RPMI7951 (cell line): ENCODE measurements at places on chromosomes 5 and 9.
A peak's percentile ranks its signal among the peaks of the same experiment; 100 is the strongest.

DNA sequence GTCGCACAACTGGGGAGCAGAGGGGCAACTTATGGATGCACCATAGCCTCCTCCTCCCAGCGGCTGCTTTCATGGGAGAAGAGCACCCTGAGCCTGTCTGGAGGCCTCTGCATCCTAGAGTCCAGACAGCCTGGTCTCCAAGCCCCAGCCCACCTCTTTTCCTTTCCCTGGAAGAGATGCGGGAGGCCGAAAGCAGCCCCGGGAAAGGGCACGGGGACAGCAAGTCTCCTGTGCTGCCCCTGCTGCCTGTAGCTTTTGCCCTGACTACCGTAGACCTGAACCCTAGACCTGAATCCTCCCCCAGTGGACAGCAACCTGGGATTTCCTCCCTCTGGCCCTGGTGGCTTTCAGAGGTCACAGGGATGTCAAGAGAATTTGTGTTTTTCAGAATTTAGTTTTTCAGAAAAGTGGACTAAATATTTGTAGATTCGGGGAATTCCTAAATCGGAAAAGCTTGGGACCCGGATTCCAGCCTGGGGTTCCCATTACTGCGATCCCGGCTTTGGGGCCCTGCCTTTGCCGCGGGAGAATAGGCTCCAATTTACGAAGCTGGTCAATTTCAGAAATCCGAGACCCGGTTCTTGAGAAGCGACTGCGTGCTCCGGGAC, 4.3 kb upstream of the PITX1 start:
- DNase-seq, result no peak

GRCh38 chr5:159440235-159440634, 109.9 kb upstream of the IL12B start:
- no peak for DNase-seq

DNA sequence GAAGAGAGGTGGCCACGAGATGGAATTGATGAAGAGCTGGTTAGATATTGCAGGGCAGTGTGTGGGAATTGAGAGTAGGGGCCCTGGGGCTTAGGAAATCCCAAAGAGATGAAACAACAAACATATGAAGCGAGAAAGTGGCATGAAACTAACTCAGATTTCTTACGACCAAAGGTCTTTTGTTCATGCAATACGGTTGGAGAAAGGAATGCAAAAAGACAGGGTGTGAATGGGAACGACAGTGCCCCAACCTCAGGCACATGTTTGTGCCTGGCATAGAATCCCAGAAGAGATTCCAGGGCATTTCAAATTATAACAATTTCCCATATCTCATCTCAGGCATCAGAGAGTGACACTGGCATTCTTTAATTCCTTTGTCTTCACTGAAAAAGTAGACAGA, 199.2 kb downstream of the ACTL7B start:
- no peak for DNase-seq

GRCh38 chr9:86947146-86948073, at the start of gene GAS1:
TSS of gene GAS1 (minus strand) at chr9:86947506. CDS start at chr9:86946779, 727 bp downstream.
- DNase-seq, result peak; percentile 84

DNA sequence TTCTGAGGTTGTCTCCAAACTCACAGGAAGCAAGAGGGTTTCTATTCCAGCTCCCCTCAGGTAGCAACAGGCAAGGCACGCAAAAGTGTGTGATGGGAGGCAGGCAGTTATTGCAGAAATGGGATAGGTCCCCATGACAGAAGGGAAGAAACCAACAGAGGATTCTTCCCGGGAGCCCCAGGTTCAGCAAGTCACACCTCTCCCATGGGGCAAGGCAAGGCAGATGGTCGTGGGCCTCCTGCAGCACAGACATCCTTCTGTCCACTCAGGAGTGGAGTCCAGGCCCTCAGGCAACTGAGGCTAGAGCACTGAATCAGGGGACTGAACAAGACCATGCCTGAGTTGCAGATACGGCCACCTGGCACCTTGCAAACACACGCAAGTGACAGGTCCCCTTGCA, 424.9 kb upstream of the IRX4 start:
- no peak for DNase-seq

- DNase-seq, result no peak
These were observed 40.0 kb downstream of the TTLL11 start for GRCh38 chr9:122053064-122053463.

DNA sequence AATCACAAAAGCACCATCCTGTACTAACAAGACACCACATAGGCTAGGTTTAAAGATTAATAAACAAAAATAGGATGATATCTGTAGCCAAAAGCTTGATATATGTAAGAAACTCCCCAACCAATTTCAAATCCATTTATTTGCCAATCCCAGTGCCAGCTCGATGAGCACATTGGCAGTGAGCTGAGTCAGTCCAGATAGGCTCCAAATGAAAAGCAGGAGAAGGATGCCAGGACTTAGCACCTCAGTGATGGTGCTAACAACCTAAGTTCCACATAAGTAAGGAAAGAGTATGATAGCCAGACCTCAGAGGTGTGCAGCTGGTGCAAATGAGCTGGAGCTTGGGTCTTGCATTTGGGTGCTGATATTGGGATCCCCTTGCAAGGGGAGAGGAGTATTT, 158.1 kb downstream of the SIL1 start:
- no peak for DNase-seq

DNA sequence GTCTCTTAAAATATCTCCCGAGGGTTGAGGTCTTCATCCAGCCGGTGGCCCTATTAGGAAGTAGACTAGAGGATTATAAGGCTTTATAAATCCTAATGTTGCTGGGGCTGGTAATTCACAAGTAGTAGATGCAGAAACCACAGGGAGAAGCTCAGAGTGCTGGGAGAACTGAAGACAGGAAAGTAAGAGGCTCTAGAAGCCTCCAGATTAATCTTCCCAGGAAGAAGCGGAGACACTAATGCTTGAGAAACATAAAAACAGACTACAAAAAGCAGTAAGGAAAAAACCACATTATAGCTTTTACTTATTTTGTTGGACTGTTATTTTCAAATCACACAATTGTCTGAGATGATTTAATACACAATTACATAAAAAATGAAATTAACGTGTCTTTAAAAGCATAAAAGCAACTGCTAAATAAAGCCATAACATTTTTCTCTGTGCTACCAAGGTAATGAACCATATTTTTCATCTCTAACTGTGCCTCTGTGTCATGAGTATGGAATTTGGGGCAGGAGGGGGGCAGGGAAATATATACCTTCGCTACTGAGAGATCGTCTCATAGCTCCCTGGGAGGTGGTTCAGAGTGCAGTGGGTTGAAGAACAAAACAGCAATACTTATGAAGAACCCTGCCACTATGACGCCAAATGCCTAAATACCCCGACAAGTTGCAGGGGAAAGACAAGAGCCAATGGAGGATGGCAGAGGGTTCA, 806.2 kb upstream of the WWC1 start:
- DNase-seq, result no peak

- peak; percentile 59 for DNase-seq
These were observed 1082.5 kb upstream of the WWC1 start for GRCh38 chr5:167208911-167209310.

DNA sequence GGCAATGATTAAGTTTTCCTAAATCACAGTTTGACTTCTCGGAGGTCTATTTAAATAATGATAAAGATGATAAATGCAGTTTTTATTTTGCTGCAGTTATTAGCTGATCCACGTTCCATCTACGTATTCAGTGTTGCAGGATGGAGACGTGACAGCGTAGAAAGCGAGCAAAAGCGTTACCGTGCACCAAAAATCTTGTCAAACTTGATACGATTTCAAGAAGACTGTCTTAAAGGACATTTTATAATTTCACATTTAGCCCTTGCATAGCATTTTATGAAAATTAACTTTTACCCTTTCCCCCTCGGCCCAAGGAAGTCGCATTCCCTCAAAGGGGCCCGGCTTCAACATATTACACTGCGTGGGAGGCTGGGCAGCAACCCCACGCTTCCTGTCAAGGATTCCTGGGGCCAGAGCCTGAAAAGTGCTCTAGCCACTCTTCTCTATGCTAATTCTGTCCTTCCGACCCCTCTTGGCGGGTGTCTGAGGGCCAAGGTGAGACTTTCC, 7.1 kb upstream of the PURA start:
- no peak for DNase-seq

DNA sequence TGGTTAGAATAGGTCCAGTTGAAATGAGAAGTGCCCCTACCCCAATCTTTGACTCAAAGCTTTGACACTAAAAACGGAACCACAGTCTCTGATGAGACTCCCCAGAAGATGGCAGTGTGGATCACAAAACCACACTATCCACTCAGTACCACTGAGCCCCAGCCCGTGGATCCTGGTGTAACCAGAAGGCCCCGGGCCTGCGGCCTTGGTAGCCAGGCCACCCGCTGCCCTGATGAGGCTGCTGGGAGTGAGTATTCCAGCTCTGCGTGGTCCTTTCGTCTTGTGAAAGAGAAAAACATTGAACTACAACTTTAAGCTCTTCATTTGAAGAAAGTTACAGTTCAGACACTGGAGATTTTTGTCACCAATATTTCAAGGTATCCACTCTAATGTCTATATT, 42.2 kb upstream of the FBP1 start:
- DNase-seq, result peak; percentile 77

DNA sequence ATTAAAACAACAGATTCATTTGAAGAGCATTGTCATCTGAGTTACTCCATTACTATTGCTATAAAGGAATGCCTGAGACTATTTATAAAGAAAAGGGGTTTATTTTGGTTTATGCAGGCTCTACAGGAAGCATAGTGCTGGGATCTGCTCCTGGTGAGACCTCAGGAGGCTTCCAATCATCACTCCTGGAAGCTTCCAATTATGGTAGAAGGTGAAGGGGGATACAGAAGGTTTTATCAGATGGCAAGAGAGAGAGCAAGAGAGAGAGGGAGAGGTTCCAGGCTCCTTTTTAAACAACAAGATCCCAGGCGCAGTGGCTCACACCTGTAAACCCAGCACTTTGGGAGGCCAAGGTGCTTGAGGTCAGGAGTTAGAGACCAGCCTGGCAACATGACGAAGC, 63.5 kb downstream of the ASS1 start:
- no peak for DNase-seq

DNA sequence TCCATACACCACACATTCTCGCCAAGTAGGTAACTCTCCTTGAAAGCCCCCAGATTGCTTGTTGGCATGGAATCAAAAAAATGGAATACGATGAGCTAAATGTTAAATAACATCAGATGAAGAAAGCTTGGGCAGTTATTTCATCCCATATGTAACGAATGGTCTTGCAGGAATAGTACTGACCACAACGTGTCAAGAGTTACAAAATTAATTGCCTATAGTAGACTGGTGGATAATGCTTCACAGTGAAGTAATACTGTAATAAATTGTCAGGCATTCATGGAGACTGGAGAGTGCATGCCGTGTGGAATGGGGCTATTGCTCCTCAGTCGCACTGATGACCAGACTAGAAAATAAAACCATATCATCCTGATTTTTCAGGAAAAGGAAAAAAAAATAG, 1628.7 kb downstream of the MAT2B start:
- DNase-seq, result no peak

DNA sequence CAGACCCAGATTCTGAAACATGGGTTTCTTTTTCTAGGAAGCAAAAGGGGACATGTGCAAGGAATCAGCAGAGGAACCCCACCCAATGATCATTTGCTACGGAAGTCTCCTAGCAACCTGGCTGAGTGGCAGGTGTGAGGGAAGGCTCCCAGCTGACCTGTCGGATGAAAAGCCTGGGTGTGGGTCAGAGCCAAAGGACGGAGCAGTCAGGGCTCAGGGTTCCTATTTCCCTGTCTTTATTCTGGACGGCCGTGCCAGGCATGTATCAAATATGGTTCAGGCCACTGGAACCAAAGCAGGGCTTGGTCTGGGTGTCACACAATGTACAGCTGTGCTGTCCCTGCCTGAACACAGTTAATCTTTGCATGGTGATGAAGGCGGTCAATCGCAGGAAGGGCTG, 20.1 kb downstream of the STK10 start:
- DNase-seq, result no peak

DNA sequence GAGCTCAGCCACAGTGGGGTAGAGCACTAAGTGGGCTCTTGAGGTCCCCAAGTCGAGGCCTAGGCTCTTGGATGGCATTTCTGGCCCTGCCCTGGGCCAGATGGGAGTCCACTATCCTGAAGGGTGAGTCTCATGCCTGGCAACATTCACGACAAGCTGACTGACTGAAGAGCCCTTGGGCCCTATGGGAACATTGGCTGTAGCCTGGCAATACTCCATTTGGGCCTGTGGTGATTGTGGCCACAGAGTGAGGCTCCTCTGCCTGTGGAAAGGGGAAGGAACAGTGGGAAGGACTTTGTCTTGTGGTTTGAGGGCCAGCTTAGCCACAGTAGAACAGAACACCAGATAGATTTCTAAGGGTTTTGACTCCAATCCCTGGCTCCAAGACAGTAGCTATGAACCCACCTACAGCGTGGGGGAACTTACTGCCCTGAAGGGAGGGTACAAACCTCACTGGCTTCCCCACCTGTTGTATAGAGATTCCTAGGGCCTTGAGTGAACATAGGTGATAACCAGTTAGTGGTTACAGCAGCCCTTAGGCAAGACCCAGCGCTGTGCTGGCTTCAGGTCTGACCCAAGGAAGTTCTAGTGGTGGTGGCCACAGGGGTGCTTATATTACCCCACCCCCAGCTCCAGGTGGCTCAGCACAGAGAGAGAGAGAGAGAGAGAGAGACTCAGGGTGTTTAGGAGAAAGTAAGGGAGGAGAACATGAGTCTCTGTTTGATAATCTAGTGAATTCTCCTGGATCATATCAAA, 72.4 kb downstream of the KIAA0825 start:
- no peak for DNase-seq

DNA sequence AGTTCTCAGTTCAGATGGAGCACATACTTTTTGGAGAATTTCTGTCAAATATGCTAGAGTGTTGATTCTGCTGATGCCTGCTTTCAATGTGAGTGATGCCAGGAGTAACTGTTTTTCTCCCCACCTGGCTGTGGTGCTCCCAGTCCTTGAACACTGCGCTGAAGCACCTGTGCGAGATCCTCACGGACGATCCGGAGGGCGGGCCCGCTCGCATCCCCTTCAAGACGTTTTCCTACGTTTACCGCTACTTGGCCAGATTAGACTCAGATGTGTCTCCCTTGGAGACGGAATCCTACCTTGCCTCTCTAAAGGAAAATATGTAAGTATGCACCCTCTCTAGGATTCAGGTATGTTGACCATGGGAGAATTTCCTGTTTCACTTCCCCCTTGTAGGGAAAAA, 19.4 kb downstream of the ROPN1L start:
- no peak for DNase-seq

DNA sequence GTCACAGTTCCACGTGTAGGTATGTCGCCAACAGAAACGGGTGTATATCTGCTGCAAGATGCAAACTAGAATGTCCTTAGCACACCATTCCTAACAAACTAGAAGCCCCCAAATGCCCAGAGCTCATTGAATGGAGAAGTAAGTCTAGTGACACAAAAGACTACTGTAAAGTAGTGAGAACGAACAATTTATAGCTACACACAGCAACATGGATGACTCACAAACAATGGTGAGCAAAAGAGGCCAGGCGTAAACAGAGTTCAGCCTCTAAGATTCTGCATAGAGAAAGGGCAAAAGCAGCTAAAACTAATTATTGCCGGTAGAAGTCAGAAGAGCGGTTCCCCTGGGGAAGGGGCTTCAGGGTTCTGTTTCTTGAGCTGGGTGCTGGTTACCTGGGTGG, 74.7 kb downstream of the AMBP start:
- DNase-seq, result peak; percentile 5

- DNase-seq, result peak; percentile 48
These were observed 7.5 kb downstream of the NHP2 start for GRCh38 chr5:178145965-178146820.

- DNase-seq, result no peak
These were observed 13.2 kb downstream of the TTC39B start for GRCh38 chr9:15293804-15294316.

- DNase-seq, result no peak
These were observed 52.0 kb downstream of the OLFM1 start for GRCh38 chr9:135139366-135139959.
